Hepatic stellate cell (primary cell): ENCODE measurements at places on chromosomes 12 and 14.

DNA sequence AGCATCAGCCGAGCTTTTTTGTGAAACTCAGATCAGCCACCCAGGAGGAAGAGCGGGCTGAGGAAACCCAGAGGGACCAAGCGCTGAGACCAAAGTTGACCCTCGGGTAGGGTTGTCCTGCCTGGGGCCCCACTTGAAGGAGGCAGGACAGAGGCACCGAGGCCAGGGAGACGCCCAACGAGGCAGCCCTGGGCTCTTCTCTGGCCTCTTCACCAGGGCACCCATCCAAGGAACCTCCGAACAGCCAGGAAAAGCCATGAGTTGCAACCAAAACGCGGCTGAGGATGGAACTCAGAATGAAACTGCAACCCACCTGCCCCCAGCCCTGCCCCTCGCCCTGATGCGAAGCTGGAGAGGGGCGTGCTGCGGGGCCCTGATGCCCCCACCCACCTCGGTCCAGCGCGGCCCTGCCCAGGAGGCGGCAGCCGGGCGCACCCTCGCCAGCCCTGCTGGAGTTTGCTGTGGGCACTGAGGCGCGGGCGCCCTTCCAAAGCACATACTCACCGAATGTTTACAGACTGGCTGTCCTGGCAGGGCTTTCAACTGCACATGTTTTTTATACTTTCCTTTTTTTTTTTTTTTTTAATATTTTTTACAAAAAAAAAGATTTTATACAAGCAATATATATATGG, 41.9 kb downstream of the JDP2 start:
- DNase-seq: no peak

GRCh38 chr14:62934439-62934838, 110.8 kb downstream of the KCNH5 start:
- no peak for DNase-seq

- DNase-seq: peak; percentile 43
Observed at GRCh38 chr14:76050797-76051392, 65.3 kb downstream of the IFT43 start.

GRCh38 chr14:76497550-76498462, 121.9 kb downstream of the ESRRB start:
- no peak for DNase-seq

GRCh38 chr12:124754949-124755800, 108.5 kb downstream of the SCARB1 start:
- peak; percentile 91 for DNase-seq

DNA sequence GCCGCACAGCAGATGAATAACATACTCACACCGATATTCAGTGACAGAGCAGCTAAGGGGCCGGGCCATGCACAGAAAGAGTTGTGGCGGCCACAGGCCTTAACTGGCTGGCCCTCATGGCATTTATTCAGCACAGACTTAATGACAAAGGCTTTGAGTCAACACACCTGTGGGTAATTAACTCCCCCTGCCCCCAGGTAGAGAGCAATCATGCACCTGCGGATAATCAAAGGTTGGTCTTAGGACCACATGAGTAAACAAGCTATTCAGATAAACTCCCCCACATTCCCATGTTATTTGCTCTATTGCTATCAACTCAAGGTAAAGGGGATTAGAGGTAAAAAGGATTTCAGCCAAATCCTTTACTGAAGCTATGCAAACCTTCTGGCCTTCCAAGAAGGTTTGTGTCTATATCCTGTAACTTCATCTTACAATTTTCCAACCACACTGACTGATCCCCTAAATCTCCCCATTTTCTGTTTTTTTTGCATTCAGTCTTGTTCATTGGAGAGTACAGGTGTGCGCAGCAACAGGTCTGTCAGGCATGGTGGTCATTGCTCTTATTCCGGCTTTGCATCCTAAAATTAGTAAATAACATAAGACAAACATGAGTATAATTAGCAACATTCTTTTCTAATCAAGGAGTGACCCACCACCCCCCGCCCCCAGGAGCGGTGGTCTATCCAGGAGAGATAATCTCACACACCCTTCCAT, 16.9 kb upstream of the BLTP3B start:
- DNase-seq: no peak

- no peak for DNase-seq
Observed at GRCh38 chr12:115320967-115321366, 637.0 kb upstream of the TBX3 start.

DNA sequence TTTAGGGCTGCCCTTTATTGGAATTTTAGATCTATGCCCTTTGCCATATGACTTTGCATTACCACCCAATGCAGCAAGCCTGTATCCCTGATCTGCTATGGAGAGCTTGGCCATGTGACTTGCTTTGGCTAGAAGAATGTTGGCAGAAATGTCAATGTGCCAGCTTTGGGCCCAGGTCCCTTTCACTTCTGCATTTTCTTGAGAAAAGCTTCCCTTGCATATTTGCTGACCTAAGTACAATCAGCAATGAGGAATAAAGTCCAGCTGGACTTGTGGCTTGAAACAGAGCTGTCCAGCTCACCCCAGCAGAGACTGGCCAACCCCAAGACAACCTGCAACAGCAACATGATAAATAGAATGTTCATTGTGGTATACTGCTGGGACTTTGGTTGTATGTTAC, 135.9 kb downstream of the PAH start:
- no peak for DNase-seq

- DNase-seq: no peak
Observed at GRCh38 chr14:52235866-52236510, 31.5 kb upstream of the PTGDR start.

GRCh38 chr12:47102845-47103651, 23.3 kb upstream of the AMIGO2 start:
- peak; percentile 54 for DNase-seq

DNA sequence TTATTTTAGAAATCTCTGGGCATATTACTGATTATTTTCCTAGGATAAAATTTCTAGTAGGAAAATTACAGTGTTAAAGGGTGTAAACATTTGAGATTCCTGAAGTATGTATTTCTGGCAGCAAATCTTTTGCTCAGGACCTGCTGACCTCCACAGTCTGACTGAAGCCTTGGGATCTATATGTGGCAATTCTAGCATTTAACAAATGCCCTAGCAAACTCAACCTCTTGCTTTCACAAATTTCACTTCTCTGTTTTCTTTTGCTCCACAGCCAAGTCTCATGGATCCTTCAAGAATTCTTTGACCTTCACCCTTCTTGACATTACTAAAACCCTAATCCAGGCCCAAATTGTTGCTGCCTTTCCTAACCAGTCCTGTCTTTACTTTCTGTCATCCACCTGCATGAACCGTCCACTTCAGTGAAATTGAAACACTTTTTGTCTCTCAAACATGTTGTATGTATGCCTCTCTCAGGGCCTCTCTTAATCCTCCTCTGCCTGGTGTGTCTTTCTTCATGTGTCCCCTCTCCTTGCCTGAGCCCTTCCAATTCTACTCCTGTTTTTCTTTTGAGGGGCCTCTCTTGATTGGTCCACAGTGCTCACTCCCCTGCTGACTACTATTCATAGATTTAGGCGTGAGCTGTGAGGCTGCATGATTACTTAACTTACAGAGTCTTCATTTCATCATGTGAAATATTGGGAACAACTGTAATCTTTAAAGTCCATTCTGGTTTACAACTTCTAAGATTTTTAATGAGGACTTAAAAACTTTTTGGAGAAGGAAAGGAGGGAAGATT, 5.1 kb upstream of the DYRK4 start:
- no peak for DNase-seq

- DNase-seq: no peak
Observed at GRCh38 chr12:3155702-3156370, 78.7 kb downstream of the TSPAN9 start.

- no peak for DNase-seq
Observed at GRCh38 chr14:63164108-63164683, 40.0 kb upstream of the RHOJ start.

- peak; percentile 4 for DNase-seq
Observed at GRCh38 chr12:79174626-79175025, 310.1 kb downstream of the SYT1 start.

- no peak for DNase-seq
Observed at GRCh38 chr12:30416631-30417030, 279.0 kb downstream of the IPO8 start.

DNA sequence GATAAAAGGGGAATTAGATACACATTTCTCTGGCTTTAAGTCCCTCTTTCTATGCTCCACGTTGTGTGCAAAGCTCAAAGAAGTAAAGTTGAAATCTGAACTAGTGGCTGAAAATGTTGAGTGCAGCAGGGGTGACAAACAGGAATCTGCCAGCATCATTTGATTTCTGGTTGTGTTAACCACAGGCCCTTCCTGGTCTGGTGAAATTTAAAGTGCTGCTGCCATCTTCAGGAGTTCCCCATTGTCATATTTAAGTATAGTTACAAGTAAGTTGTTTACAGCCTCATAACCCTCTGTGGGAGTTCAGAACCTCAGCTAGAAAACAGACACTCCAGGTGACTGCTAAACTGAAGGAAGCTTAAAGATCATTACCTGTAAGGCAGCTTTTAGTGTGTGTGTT, 90.9 kb upstream of the CCDC196 start:
- no peak for DNase-seq

- peak; percentile 38 for DNase-seq
Observed at GRCh38 chr14:61662437-61663311, 32.6 kb upstream of the HIF1A start.
